Neural progenitor cell (in vitro differentiated cells): ENCODE measurements at places on chromosomes 6 and 20. TPM values are rescaled to one million over a fixed set of nuclear protein-coding genes. Genes with fewer than 3 reads are reported as not detected.

DNA sequence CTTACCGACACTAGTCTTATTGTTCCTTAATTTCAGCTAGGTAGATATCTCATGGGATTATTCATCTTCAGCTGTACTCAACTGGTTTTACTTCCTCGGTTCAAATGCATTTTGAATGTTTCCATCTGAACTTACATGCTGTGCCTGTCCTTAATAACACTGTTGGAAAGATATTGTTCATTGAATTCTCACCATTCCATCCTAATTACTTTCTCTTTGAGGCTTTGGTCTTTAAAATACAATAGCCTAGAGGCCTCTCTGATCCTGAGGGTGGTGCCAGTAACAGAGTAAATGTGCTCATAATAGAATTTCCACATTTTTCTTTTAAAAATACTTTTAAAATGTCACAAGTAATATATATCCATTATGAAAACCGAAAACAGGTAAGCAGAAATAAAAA, 54.0 kb downstream of the IL20RA start:
- peak; percentile 46 for DNase-seq
- no peaks in the 10 kb centered on the region for H3K36me3 ChIP-seq
- H3K27me3 ChIP-seq, result no peaks in the 10 kb centered on the region

Gene C20orf202
- not detected in 2 replicates for total RNA-seq

Gene EPHA7
- 47.6 and 80.7 TPM in 2 replicates for total RNA-seq

Gene F13A1
- total RNA-seq, result 1.7 and 3.6 TPM in 2 replicates

GRCh38 chr20:41299899-41300298, 17.6 kb downstream of the ZHX3 start:
- no peaks in the 10 kb centered on the region for H3K27me3 ChIP-seq
- no peak overlapping the region for H3K4me3 ChIP-seq
- H3K36me3 ChIP-seq, result no peaks in the 10 kb centered on the region
- H3K27ac ChIP-seq, result no peak overlapping the region
- no peaks in the 10 kb centered on the region for H3K4me1 ChIP-seq

Gene PRL
- not detected in 2 replicates for total RNA-seq

DNA sequence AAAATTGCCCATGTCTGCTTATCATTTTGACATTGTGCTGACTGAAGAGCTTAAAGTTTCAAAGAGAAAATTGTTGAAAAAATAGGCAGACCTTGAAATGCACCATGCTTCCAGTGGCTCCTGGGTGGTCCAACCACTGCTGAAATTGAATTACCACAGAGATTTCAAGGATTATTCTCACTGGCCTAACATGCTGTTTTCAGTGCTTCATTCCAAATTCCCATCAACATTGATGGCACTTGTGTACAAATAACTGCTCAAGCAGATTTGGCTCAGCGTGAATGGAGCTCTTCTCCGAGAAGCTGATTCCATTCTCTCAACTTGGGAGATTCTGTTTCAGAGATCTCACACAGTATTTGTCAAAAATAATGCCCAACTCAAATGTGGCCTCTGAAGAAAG, 75.5 kb downstream of the LAMA4 start:
- no peak for DNase-seq
- H3K4me3 ChIP-seq, result no peak overlapping the region
- H3K27ac ChIP-seq, result no peak overlapping the region
- peaks cover 6% of the 10 kb centered on the region for H3K4me1 ChIP-seq
- H3K27me3 ChIP-seq, result no peaks in the 10 kb centered on the region

Gene KIF25
- 1.2 and 1.5 TPM in 2 replicates for total RNA-seq

Gene LHFPL5
- not detected in 2 replicates for total RNA-seq

DNA sequence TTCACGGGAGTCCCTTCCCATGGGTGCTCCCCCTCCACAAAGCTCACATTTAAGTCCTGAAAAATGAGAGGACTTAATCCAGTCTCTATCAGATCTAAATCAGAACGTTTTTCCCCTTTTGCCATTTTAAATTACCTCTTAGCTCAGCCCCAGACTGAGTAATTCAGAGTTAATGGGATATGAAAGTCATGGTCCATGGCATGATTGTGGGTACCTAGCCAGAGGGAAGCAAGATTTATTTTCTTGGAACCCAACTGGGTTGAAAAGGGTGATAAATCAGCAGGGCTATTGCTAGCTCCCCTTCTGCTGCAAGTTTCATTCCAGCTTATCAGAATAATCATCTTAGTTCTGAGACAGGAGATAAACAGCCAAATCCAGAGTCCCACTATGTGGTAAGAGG, 320.2 kb upstream of the CHD6 start:
- H3K27ac ChIP-seq, result no peak overlapping the region
- H3K36me3 ChIP-seq, result no peaks in the 10 kb centered on the region
- peaks cover 3% of the 10 kb centered on the region for H3K4me1 ChIP-seq
- no peak for DNase-seq

Gene ZDHHC14
- 7.1 and 14.5 TPM in 2 replicates for total RNA-seq

DNA sequence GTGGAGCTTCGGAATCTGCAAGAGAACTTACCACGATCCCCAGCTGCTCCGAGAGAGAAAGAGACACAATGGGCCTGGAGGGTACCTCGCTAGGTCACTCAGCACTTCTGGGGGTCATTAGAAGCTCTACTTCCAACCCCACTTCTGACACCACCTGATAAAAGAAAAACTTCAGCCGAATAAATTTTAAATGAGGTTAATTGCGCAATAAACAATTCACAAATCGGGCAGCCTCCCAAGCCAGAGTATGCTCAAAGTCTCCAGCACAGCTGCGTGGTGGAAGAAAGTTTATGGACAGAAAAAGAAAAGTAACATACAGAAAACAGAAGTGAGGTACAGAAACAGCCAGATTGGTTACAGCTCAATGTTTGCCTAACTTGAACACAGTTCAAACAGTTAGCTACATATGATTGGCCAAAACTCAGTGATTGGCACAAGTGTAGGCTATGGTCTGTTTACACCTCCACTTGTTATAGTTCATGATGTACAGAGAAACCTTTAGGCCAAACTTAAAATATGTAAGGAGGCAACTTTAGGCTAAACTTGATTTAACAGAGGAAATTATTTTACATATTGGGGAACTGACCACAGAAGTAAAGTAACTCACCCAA, 52.6 kb downstream of the COL11A2 start:
- DNase-seq, result no peak
- H3K27me3 ChIP-seq, result no peaks in the 10 kb centered on the region
- H3K4me3 ChIP-seq, result no peak overlapping the region
- H3K27ac ChIP-seq, result no peak overlapping the region

- no peak overlapping the region for H3K27ac ChIP-seq
- no peaks in the 10 kb centered on the region for H3K4me1 ChIP-seq
- no peaks in the 10 kb centered on the region for H3K27me3 ChIP-seq
- no peak for DNase-seq
These were observed 170.7 kb upstream of the KCNK16 start for GRCh38 chr6:39493174-39493573.

DNA sequence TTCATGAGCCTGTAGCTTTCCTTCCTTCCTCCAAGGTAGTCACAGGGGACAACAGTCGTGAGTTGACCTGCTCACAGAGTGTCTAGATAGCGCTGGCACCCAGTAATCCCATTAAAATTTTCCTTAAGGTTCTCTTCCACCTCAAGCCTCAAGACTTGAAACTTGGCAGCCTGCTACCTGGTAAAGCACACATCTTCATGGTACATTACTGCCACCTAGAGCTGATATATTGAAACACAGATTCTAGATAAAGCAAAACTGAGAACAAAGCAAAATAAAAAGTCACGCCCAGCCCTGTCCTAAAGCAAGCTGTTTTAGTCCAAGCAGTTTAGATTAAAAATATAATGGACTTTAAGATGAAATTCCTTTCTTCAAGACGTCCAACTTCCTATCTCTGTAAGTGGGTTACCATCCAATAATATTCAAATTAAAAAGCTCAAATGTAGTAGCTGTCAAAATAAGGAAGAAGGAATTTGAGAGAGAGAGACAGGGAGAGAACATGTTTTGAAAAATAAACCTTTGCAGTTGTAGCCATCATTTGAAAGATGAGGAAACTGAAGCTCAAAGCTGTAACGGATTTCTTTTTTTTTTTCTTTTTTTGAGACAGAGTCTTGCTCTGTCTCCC, 50.7 kb upstream of the CD83 start:
- H3K27ac ChIP-seq, result no peak overlapping the region
- no peaks in the 10 kb centered on the region for H3K4me1 ChIP-seq
- no peaks in the 10 kb centered on the region for H3K27me3 ChIP-seq
- no peaks in the 10 kb centered on the region for H3K36me3 ChIP-seq
- no peak overlapping the region for H3K4me3 ChIP-seq

DNA sequence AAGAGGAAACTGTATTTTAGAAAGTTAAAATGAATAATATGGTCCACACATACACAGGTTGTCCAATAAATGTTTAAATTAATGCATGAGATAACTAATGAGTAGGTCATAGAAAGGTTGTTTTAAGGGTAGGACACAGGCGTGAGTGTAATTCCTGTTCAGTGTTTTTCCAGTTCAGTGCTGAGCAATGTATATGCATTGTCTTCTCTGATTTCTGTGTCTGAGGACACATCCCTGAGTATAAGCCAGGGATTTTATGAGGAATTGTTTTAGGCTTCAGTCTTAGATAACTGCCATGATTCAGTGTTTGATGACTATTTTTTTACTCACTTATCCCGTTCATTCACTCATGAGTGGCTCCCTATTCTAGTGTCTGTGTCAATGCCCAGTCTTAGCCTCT, 298.5 kb upstream of the TBX18 start:
- no peaks in the 10 kb centered on the region for H3K27me3 ChIP-seq
- DNase-seq, result no peak
- no peaks in the 10 kb centered on the region for H3K36me3 ChIP-seq
